ENCODE measurements at places on chromosomes 6 and 20.

DNA sequence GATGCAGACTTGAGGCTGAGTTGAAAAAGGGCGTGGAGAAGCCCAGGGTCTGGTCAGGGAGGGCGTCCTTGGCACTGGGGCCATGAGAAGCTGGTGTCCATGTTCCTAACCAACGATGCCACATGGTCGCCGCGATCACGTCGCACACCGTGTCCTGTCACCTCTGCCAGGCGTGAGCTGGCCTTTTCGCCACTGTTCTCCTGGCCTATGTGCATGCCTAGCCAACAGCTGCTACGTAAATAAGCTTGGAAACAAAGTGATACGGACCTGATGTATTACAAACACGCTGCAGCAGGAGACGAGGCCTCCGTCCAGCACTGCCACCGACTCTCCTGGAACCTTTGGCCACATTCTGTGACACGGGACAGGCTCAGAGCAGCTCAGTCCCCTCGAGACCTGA, 22.0 kb upstream of the KIF25 start:
- DNase-seq: no peak

DNA sequence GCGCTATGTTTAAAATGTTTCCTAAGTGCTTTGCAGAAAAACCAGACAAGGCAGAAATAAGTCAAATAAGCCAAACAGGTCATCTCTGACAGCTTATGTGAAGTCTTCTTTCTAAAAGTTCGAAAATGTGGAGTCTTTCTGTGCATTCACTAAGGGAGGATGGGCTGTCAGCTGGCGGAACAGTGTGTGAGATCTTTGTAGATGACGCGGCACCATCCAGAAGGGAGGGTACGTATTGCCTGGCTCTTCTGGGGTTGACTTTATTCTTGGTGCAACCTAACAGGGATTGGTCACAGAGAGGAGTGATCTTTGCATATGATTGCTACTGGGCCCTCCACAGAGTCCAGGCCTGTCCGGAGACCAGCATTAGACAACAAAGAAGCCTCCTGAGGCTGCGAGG, 114.5 kb upstream of the EDN1 start:
- no peak for DNase-seq

DNA sequence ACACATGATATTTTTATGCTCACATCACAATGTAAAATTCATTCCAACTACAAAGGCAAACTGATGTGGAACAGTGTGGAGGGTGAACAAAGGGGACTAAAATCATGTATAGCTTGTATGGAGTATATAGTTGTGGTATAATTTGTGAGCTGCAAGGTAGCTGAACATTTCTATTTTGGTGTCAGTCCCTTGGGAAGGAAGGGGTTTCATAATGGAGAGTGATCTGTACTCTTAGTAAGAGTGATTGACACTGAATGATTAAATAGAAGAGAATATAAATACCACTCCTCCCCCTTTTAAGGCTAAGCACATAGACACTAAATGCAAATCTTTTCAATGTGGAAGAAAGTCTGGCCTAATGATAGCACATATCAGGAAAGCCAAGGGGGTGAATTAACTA, 104.6 kb downstream of the POPDC3 start:
- DNase-seq: no peak

DNA sequence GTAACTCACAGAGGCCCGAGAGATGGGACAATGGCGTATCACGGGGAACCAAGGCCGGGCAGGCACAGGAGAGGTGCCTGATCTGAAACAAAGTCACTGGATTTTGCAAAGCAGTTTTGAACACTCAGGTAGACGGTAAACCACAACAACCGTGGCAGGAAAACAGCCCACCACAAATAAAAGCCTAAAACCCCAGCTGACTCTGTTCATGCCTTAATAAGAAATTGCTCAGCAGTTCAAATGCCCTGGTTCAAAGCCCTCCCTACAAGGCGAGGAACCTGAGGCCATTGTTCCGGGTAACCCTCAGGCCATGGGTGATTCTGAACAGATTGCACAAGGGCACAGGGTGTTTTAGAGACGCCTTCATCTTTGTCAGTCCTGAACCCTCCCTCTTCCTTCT, 114.2 kb downstream of the MAP3K7 start:
- no peak for DNase-seq

DNA sequence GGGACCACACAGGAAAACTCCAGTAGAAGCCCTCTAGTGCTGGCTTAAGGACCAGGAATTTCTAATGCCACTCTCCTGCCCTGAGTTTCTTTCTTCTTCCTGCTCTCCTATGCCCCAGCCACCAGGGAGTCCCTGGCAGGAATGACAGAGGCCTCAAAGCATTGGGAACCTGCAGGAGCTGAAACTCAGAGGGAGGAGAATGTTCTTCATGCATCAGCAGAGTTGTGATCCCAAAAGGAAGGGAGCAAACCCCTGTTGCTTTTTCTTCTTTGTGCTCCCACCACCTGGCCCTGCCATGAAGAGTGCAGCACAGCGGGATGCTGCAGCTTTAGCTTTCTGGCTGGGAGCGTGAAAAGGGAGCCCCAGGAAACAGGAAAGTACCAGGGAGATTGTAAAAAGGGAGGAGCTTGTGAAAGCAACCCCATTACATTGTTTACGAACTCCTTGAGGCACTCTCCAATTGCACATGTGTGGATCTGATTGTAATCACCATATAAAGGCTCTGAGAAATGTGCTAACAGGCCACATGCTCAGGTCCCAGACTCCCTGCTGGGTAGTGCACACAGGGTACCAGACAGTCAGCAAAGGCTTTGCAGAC, 34.7 kb upstream of the FKBP1A start:
- no peak for DNase-seq

DNA sequence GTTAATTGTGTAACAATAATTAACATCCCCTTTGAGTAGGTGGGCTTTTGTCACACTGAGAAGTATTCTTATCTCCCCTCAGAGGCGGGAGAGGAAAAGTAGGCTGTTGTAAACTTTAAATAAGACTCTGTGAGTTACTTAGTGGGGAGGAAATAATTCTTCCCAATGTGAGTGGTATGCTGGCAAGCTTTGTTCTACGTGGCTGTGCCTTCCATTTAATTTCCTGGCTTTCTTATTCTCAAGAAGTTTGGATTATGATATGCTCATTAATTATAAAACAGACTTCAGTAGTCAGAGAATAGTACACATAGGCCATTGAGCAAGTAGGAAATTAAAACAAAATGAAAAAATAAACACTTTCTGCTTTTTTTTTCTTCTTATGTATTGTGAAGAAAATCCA, 19.1 kb downstream of the ADGRB3 start:
- DNase-seq: no peak

- no peak for DNase-seq
Measured at GRCh38 chr20:32432277-32432676, 74.1 kb downstream of the ASXL1 start.

Measured in stimulated activated CD8-positive, alpha-beta memory T cell treated with anti-CD3 and anti-CD28 coated beads, Interleukin-15, amount 100 ng/mL, for 1 hour (primary cell).